Activated CD8-positive, alpha-beta memory T cell treated with anti-CD3 and anti-CD28 coated beads, Interleukin-2, amount 10 ng/mL, durations not matched to agents 7 days and 5 days (primary cell): ENCODE measurements at places on chromosomes 7 and 10. TPM values are rescaled to one million over a fixed set of nuclear protein-coding genes. Genes with fewer than 3 reads are reported as not detected.

Gene DGKI
- total RNA-seq: 2.2 TPM

Gene SPDYE2
- 0.29 TPM for total RNA-seq

Gene CRTAC1
- total RNA-seq: not detected

Gene HTR5A
- total RNA-seq: not detected

DNA sequence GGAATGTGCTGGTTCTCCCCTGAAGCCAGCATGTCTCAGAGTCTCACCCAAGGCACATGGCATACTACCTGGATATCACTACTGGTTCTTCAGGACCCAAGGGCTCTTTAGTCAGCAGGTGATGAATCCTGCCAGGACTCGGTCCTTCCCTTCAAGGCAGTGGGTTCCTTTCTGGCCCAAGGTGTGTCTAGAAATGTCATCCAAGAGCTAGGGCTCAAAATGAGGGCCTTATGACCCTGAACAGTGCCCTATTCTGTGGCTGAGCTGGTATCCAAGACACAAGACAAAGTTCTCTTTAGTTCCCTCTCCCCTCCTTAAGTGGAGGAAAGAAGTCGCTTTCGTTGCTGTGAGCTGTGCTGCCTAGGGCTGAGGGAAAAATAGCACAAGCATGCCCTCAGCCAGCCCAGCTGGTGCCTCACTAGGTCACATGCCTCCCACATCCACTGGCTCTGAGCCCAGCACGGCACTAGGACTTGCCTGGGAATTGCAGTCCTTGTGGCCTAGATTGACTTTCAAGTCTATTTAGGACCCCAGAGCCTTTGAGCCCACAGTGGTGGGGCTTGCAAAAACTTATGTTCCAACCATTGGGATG is 106.0 kb downstream of the BMS1 start:
- H3K4me1 ChIP-seq: no peaks in the 10 kb centered on the region
- H3K4me3 ChIP-seq: no peak overlapping the region
- H3K36me3 ChIP-seq: no peaks in the 10 kb centered on the region
- H3K27me3 ChIP-seq: peaks cover 10% of the 10 kb centered on the region
- no peak overlapping the region for H3K27ac ChIP-seq
- DNase-seq: no peak
